ENCODE measurements at places on chromosomes 6 and 20.

GRCh38 chr20:33482581-33482980 is 7.3 kb upstream of the CBFA2T2 start:
- no peak for DNase-seq

- DNase-seq: no peak
These were observed 36.0 kb downstream of the ANKS1A start for GRCh38 chr6:34924831-34925625.

DNA sequence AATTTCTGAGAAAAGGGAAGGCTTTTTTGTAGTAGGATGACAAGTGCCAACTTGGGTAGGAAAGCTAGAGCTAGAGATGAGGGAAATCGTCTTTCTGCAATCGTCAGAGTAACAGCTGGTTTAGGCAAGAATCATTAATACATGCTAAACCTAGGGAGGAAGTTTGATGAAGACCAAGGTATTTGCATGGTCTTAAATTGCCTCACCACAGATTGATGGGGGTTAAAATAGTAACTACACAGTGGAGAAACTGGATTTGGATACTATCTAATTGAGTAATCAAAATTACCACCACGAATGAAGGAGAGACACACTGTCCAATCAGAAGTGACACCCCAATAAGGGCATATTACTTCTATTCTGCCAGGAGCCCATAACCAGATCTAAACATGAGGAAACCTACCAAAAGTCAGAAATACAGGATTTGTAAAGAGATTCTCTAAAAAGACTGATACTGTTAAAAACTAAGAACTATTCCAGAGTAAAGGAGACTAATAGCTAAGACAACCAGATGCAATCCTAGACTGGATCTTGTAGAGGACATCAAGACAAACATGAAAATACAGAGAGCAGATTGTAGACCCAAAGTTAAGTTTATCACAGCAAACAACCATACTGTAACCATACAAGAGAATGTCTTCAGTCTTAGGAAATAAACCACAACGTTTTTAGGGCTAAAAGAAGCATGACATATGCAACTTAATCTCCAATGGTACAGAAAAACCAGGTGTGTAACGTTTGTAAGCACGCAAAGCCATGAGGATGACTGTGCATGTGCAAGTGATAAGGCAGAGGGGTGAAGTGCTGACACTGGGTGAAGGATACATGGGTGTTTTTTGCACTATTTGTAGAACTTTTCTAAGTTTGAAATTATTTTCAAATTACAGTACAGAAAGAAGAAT is 21.8 kb downstream of the SNX5 start:
- no peak for DNase-seq

GRCh38 chr20:23101696-23102406 is 15.7 kb upstream of the CD93 start:
- no peak for DNase-seq

GRCh38 chr6:13538084-13538483 is 36.3 kb upstream of the SIRT5 start:
- no peak for DNase-seq

DNA sequence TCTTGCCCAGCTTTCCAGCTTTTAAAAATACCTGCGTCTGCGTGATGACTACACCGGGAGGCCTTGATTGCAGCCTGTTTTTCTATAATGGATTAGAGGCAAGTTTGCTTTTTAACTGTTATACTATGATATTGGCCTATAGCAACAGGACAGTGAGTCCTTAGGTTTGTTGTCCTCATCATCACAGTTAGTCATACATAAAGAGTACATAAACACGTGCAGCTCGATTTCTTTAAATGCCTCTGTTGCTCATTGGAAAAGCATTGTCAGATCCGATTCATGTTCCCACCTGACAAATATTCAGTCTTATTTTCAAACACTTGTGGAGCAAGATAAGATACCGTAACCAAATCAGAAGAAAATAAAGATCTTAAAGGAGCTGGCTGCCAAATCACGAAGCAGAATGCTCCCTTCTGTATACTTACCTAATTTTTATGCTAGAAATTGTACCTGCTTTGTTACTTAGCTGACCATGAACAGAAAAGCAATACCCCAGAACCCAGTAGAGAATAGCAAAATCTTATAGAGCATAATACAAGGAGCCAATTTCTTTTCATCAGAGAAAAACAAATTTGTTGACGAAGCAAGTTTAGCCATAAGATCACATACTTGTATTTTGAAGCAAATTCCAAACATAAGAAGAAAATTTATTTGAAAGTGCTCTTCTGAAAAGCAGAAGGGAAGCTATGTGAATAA is 100.4 kb downstream of the TMEM200A start:
- no peak for DNase-seq

DNA sequence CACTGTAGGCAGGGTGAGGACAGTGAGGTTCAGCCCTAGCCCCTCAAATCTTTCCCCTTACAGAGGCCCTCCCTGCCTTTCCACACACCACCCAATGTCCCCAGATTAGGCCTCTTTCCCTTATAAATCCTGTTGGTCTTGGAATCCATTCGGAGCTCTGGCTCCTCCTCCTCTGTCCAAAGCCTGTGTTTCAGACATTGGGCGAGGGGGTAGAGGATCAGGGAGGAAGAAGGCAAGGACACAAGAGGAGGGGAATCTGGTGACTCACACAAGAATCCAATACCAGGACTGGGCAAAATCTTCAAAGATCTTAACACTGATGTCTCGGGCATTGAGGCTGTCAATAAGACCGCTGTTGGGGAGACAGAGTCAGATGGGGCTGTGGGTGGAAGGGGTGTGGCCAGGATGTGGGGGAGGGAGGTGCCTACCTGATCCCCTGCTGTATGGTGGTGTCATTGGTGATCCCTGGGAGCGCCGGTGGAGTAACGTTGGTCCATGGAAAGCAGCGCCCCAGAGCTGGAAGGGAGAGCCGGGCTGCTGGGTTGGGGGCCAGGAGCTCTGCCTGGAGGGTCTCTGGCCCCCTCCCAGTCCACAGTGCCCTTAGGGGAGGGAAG is 7.6 kb downstream of the SLC44A4 start:
- no peak for DNase-seq

GRCh38 chr20:36231331-36231730 is 4.9 kb upstream of the AAR2 start:
- no peak for DNase-seq

GRCh38 chr6:11277275-11278206 is 45.1 kb upstream of the NEDD9 start:
- DNase-seq: no peak

DNA sequence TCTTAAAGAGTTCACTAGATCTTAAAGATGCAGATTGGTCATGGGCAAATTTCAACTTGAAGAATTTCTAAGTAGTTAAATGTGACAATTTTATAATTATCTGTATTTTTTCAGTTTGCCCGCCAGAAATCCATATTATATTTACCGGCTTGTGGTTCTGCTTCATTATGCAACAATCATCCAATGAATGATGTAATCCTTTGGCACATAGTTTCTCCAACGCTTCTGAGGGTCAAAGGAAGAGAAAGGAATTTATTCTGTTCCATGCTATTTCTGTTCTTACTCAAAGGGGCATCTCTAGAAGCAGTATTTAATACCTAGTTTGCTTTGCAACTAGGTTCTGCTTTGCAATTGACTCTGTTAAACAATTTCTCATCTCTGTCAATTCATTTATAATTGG is 359.3 kb upstream of the PLCB4 start:
- no peak for DNase-seq

GRCh38 chr20:58294497-58295455 is 14.7 kb upstream of the RAB22A start:
- DNase-seq: no peak

- DNase-seq: no peak
These were observed 21.0 kb downstream of the PPARD start for GRCh38 chr6:35363293-35363750.

- no peak for DNase-seq
These were observed 2.8 kb downstream of the TBPL1 start for GRCh38 chr6:133955582-133956415.

GRCh38 chr6:136466777-136467176 is 83.4 kb downstream of the MAP7 start:
- no peak for DNase-seq

GRCh38 chr6:107660839-107661238 is 163.3 kb downstream of the SCML4 start:
- DNase-seq: no peak

- DNase-seq: no peak
These were observed 97.5 kb downstream of the CDH26 start for GRCh38 chr20:60055740-60056139.

DNA sequence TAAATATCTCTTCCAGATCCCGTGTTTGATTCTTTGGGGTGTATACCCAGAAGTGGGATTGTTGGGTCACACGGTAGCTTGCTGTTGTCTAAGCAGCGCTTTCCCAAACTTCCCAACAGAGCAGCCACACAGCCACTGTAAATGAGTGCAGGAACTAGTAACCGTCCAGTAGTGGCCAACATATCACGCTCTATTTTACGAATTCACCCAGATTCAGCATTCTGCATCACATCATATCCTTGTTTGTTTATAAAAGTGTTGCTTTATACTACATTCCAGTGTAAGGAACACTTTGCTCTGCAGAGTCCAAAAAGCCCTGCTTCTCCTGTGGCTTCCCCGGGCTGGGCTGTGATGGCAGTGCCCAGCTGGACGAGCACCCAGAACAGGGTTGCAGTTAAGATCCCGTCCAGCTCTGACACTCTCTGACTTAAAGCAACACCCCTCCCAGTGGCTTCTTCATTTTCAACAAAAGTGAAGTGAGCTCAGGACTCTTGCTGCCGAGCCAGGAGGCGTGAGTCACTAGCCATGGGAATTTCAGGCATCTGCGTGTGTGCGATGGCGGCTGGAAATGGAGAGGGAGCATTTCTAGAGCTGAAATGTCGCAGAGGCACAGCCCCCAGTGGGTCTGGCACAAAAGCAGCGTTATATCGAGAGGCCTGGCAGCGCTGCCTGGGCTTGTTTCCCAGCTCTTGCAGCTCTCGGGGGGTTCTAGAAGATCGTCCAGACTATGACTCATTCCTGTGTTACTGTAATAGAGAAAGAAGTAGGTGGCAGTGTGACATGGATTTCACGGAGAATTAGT is 216.3 kb upstream of the ECI2 start:
- peak; percentile 61 for DNase-seq

DNA sequence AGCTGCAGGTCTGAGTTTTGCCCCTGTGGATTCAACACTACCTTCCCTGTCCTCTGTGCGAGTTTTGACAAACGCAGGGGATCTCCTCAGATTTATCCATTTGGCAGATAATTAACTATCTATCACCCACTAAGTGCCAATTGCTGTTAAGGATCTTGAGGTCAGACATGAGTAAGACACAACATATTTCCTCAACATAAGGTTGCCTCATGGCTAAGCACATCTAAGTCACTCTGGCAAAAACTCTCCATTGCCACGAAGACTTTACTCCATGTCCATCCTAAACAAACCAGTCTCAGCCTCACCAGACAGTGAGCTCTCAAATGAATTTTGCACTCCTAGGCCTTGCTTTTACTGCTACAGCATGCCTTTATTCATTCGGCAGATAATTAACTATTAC is 408.4 kb downstream of the MAFB start:
- DNase-seq: no peak

DNA sequence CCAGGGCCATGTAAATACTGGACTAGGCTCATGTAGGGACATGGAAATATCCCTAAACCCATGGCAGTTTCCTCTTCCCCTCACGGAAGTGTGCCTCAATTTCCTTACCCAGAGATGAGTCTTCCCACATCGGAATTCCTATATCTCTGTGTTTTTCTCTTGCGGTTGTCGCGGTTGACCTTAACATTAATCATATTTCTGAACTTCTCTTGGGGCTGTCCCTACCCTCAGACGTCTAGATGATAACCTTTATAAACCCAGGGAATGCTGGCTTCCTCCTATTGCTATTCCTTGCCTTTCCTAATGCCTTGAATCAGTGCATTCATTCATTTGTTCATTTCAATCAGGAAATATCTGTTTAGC is 160.1 kb downstream of the SASH1 start:
- DNase-seq: no peak

GRCh38 chr6:40169878-40170277 is 235.6 kb upstream of the MOCS1 start:
- no peak for DNase-seq

GRCh38 chr6:140940251-140940925 is 1192.3 kb upstream of the GJE1 start:
- no peak for DNase-seq

DNA sequence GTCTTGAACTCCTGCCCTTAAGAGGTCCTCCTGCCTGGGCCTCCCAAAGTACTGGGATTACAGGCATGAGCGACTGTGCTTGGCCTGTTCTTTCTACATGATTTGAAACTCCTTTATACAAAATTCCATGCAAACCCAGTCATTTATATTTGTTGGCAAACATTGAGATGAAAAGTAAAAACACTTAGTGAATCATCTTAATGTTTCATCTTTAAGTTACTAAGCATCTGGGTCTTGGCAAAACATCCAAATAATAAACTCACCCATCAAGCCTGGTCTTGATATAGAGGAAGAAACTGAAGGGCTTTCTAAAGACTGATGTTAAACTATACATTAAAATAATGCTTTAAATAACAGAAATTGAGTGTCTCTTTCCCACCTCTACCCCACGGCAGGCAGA is 95.1 kb downstream of the FUT9 start:
- DNase-seq: no peak

DNA sequence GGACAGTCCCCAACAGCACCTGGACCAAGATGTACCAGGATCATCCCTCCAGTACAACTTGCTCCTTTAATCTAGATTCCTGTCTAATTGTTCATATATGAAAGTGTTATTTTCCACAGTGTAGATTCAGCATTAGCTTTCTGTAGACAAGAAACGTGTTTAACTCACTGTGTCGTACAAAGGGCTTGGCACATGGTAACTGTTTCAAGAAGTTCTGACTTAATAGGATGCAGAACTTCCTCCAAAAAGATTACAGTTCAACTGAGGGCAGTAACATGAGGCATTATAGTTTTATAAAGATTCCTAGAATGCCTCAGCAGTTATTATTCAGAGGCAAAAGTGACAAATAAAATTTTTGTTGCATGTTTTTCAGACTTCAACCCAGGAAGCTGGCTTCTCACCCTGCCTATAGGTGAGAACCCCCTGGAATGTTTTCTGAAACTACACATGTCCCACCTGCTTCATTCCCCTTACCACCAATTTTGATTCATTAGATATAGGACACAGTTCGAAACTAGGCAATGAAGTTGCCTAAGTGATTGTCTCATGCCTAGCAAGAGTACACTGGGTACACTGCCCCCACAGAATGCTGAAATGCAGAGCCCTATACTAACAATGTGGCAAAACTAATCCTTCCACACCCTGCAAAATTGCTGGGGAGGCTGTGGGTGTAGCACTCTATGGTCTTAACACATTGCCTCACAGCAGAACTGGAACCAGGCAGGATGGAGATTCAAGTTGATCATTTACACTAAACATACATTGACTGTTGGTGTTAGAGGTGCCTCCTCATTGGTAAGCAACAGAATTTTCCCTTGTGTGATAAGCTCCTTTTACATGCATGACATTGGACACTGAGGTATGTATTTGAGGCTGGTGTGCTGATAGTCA is 22.6 kb upstream of the SH3BGRL2 start:
- DNase-seq: no peak
